ENCODE measurements at places on chromosomes 3 and 15.

DNA sequence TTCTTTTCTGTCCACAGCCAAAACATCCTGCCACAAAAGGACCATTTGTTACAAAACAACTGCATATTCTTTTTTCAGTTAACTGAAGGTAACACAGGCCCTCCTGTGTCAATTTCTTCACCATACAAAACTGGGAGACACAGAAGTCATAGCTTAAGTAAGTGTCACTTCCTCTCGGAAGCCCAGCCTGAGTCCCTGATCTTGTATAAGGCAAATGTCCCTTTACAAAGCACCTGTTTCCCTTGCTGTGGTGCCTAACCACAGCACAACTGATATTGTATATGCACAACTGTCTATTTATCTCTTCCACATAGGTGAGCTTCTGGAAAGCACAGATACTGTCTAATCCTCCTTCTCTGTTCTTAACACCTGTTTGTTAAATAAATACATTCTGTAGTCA, 293.7 kb downstream of the FHIT start:
- no peak for DNase-seq

- peak; percentile 73 for DNase-seq
Measured at GRCh38 chr3:194265505-194265892, 85.6 kb downstream of the CPN2 start.

GRCh38 chr3:181859518-181859917, 147.8 kb downstream of the SOX2 start:
- DNase-seq, result no peak

DNA sequence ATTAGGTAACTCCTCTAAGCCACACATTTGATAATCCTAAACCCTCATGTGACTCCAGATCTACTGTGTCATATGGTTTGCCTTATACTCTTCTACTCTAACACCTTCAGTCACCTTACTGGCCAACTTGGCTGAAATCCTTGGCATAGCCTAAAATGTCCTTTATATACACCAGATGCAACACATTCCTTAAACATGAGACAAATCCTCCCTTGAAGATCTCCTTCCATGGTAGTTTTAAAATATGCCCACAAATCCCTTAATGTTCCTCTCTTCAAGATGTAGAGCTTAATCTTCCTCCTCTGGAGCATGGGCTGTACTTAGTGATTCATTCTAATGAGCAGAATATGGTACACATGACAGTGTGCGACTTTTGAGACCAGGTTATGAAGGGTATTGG, 238.9 kb downstream of the SUCLG2 start:
- DNase-seq, result no peak

GRCh38 chr3:192215-192929, 4.2 kb upstream of the CHL1 start:
- no peak for DNase-seq

- no peak for DNase-seq
Measured at GRCh38 chr3:196388956-196389355, 43.3 kb downstream of the UBXN7 start.

DNA sequence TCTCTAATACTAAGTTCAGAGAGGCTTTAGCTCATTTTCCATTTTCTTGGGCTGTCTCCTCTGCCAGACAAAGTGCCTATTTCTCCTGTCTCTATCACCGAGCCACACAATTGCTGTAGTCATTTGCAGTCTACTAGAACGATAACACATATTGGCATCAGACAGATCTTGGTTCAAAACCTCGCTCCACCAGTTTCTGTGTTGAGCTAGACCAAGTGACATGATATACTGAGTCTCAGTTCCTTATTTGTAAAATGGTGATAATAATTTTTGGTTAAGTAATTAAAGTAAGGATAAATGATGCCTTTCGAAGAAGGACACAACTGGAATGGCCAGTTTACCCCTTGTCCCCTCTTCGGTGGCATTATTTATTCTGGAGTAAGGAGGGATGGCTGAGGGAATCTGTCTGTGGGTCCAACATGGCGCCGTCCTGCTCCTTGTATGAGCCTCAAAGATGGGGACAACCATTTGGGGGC, 398 bp upstream of the RAB7A start:
- DNase-seq, result no peak
